Testis (tissue), 5 donors: ENCODE measurements at places on chromosomes 3 and 15. TPM values are rescaled to one million over a fixed set of nuclear protein-coding genes. Genes with fewer than 3 reads are reported as not detected.

DNA sequence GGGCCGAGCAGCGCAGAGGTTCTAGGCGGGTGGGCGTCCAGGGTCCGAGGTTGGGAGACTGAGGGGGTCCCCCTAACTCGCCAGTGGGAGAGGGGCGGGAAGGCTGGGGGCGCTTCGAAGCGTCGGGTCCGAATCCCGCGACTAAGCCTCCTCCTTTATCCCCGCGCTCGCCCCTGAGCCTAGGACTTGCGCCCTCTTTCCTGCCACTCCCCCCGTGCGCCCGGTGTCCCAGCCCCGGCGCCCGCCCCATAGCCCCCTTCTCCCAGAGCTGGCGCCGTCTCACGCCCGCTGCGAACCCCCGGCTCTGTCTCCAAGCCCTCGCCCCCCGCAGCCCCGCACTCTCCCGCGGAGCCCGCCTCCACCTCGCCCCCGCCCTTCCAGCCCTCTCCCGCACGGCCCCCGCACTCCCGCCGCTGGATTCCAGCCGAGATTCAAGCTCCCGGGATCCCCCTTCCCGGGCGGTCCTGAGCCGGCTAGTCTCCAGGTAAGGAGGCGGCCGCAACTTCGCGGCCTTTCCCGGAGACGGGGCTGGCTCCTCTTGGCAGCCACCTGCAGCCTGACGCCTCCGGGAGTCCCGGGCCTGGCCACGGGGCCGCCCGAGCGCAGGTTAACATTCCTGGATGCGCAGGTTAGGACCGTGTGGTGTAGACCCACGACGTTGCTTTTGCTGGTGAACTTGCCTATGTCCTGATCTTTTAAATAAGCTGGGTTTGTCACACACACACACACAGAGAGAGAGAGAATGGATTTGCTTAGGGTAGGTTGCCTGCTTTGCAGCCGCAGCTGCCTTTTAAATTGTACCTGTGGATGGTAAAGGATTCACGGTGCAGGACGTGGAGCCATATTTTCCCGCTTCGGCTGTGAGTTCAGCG is 563 bp downstream of the PXYLP1 start:
- peaks cover 7% of the 10 kb centered on the region for H3K4me1 ChIP-seq
- peak; percentile 39 for DNase-seq
- H3K27me3 ChIP-seq, result no peaks in the 10 kb centered on the region
- H3K27ac ChIP-seq, result peak overlapping the region; percentile 21
- H3K4me3 ChIP-seq, result peak overlapping the region; percentile 75

DNA sequence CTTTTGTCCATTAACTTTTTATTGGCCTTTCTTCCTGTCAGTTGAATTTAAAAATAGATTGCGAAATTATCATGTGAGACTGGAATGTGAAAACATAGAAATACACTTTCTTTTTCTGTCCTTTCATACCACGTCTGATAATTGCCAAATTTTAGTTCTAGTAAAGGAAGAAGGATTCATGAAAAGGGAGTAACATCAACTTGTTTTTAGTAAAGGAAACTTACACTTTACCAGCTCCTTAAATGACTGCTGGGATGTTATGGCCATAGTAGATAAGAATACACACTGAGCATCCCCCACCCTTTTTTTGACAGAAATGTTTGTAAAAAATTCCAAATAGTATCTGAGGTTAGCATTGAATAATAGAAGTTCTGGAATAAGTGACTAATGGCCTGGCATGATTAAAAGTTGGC is 137.9 kb downstream of the NEO1 start:
- no peaks in the 10 kb centered on the region for H3K36me3 ChIP-seq
- no peak overlapping the region for H3K27ac ChIP-seq
- H3K4me3 ChIP-seq, result no peak overlapping the region

- H3K4me3 ChIP-seq, result no peak overlapping the region
- no peak overlapping the region for H3K27ac ChIP-seq
- no peaks in the 10 kb centered on the region for H3K27me3 ChIP-seq
Measured at GRCh38 chr3:177085794-177086193, 111.5 kb downstream of the TBL1XR1 start.

GRCh38 chr15:36130641-36131310 is 448.6 kb upstream of the CDIN1 start:
- H3K27me3 ChIP-seq, result no peaks in the 10 kb centered on the region
- no peaks in the 10 kb centered on the region for H3K4me1 ChIP-seq
- no peak for DNase-seq
- no peaks in the 10 kb centered on the region for H3K36me3 ChIP-seq
- no peak overlapping the region for H3K4me3 ChIP-seq

DNA sequence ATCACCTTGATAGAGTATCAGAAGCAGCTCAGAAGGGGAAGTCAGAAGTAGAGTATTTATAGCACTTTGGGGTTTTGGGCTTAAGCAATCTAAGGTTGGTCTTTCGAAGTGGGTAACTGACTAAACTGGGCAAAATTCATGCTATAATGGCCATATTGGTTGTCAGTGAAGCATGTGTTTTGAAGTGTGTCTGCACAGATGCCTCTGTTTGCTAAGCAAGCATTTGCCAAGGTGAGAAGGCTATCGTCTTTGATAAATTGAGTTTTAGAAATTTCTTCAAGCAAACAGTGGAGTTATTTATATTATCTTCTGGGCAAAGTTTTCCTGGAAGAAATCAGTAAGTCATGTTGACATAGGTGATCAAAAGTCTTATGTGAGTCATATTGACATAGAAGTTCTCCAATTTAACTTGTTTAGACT is 412.8 kb upstream of the TGFBR2 start:
- no peak overlapping the region for H3K27ac ChIP-seq
- peaks cover 7% of the 10 kb centered on the region for H3K4me1 ChIP-seq
- no peaks in the 10 kb centered on the region for H3K27me3 ChIP-seq
- H3K36me3 ChIP-seq, result no peaks in the 10 kb centered on the region
- no peak overlapping the region for H3K4me3 ChIP-seq

DNA sequence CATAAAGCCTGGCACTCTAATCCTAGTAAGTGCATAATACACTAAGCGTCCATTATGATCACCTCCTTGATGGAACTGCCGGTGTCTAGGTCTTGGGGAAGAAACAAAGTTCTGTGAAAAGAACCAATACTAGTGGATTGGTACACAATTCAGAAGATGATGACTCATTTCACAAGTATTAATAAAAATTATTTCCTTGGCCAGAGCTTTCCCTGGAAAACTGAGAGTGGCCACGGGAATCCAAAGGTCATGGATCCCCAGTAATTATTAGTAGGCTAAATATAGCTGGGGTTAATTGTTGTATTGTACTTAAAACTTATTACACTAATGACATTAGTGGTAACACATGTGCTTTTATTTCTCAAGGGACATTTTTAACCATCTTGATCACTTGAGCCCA is 808.0 kb upstream of the NR2F2 start:
- no peak overlapping the region for H3K27ac ChIP-seq
- DNase-seq, result no peak
- no peaks in the 10 kb centered on the region for H3K36me3 ChIP-seq
- no peaks in the 10 kb centered on the region for H3K4me1 ChIP-seq

DNA sequence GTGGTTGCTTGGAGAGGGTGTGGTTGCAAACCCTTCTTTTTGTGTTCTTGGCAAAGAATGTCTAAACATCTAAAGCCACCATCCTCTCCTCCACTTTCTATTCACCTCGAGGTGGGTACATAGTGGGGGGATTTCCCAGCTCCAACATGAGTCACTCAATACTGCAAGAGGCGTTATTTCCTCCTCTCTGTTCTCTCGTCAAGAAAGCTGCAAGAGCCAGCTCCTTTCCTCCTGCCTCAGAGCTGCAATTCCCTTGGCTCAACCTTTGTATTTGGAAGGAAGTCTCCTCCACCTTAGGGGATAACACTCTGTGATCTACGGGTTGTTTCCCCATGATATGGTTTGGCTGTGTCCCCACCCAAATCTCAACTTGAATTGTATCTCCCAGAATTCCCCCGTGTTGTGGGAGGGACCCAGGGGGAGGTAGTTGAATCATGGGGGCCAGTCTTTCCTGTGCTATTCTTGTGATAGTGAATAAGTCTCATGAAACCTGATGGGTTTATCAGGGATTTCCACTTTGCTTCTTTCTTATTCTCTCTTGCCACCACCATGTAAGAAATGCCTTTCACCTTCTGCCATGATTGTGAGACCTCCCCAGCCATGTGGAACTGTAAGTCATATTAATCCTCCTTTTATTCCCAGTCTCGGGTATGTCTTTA is 138.4 kb downstream of the PLCL2 start:
- H3K4me3 ChIP-seq, result no peak overlapping the region
- DNase-seq, result no peak
- H3K27me3 ChIP-seq, result no peaks in the 10 kb centered on the region
- H3K27ac ChIP-seq, result no peak overlapping the region
- H3K4me1 ChIP-seq, result no peaks in the 10 kb centered on the region
- no peaks in the 10 kb centered on the region for H3K36me3 ChIP-seq

DNA sequence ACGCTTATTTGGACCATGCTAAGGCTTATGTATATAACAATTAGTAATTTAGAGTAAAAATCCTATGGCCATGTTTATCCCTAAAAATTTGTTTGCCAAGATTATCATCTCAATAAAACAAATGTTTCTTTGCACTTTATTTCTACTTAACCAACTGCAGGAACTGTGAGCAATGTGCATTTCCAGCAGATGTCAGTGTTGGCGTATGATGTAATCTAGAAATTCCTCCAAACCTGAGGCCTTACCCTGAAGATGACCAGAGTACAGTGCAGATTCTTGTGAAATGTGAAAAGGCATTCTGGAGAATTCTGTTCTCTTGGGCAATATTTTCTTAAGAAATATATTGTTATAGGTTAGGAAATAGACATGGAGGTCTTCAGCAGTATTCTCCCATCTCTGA is 205.9 kb downstream of the MBNL1 start:
- H3K27me3 ChIP-seq, result no peaks in the 10 kb centered on the region
- no peak overlapping the region for H3K4me3 ChIP-seq
- DNase-seq, result peak; percentile 37
- no peaks in the 10 kb centered on the region for H3K36me3 ChIP-seq

DNA sequence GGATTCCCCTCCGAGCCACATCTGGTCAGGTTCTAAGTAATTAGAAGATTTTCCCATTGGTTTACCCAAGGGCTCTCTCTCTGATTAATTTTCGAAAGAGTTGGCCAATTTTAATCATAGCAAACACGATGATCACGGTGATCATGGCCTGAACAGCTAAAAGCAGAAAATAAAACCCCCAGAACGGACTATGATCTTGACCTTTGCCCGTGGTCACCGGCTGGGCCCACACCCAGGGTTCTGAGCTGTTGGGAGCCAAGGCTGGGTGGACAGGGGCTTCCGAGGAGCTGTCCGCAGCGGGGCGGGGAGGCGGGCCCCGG is 2.6 kb downstream of the GP5 start:
- H3K4me3 ChIP-seq, result peak overlapping the region; percentile 5
- H3K4me1 ChIP-seq, result peaks cover 5% of the 10 kb centered on the region
- H3K36me3 ChIP-seq, result no peaks in the 10 kb centered on the region
- H3K27ac ChIP-seq, result no peak overlapping the region
- no peaks in the 10 kb centered on the region for H3K27me3 ChIP-seq

- H3K27me3 ChIP-seq, result no peaks in the 10 kb centered on the region
- peak overlapping the region; percentile 78 for H3K27ac ChIP-seq
- H3K36me3 ChIP-seq, result no peaks in the 10 kb centered on the region
- DNase-seq, result no peak
Measured at GRCh38 chr15:42584031-42584765, 8.8 kb downstream of the STARD9 start.

DNA sequence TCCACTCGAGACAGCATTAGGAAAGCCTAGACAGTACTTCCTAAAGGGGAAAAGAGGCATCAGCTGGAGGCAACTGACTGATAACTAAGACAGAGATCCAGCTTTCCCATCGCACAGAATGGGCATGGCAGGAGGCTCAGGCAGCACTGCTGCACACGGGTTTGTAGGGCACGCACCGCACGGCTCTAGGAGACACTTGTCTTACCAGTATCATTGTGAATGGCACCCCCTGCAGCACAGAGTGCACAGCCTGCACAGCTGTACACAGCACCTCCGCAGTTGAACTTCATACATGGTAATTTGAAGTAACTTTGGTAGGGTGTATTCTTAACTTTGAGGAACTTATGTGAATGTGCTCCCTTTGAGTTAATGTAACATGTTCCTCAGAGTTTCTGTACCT is 281.6 kb downstream of the PLCL2 start:
- DNase-seq, result no peak
- no peak overlapping the region for H3K4me3 ChIP-seq
- H3K27me3 ChIP-seq, result no peaks in the 10 kb centered on the region
- H3K4me1 ChIP-seq, result no peaks in the 10 kb centered on the region

DNA sequence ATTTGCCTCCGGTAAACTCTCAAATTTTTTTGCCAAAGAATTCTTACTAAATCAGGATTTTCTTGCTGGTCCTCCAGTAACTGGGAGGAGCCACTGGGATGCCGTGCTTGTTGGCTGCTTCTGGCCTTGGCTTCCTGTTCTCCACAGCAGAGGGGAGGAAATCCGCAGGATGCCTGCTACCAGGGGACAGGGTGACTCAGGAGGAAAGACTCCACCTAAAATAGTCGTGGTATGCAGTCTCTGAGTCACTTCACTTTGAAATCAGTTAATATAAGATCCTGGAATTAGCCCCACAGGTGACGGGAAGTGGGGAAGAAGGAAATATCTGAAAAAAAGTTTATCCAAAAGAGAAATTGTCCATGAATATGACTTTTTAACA is 6.5 kb upstream of the TM4SF18 start:
- H3K4me1 ChIP-seq, result peaks cover 20% of the 10 kb centered on the region
- peak; percentile 70 for DNase-seq
- no peak overlapping the region for H3K4me3 ChIP-seq
- no peaks in the 10 kb centered on the region for H3K36me3 ChIP-seq
- H3K27me3 ChIP-seq, result no peaks in the 10 kb centered on the region
- H3K27ac ChIP-seq, result peak overlapping the region; percentile 72

- no peaks in the 10 kb centered on the region for H3K27me3 ChIP-seq
- no peak for DNase-seq
- H3K36me3 ChIP-seq, result no peaks in the 10 kb centered on the region
- no peak overlapping the region for H3K4me3 ChIP-seq
- H3K27ac ChIP-seq, result no peak overlapping the region
Measured at GRCh38 chr3:183159333-183159732, 3.2 kb downstream of the LAMP3 start.

DNA sequence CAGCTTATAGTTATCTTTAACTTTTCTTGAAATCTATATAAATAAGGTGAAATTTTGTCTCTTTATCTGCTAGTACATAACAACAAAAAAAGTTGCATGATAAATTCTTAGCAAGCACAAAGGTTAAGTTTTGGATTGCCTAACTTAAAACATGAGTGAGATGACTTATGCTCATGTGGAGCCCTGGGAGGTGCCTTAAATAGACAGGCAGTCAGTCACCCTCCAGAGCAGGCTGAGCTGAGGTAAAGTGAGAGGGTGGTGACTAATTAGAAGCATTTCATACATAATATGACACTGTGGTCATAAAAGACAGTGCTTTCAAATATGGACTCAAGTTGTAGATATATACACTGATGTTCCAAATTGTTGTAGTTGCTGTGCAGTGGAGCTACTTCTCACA is 14.6 kb upstream of the MME start:
- no peaks in the 10 kb centered on the region for H3K4me1 ChIP-seq
- no peaks in the 10 kb centered on the region for H3K27me3 ChIP-seq
- DNase-seq, result no peak

GRCh38 chr3:167967257-167968036 is 128.3 kb downstream of the GOLIM4 start:
- no peak overlapping the region for H3K27ac ChIP-seq
- no peaks in the 10 kb centered on the region for H3K27me3 ChIP-seq
- H3K4me1 ChIP-seq, result no peaks in the 10 kb centered on the region
- no peak for DNase-seq
- no peaks in the 10 kb centered on the region for H3K36me3 ChIP-seq

GRCh38 chr15:50797926-50798325 is 32.4 kb upstream of the SPPL2A start:
- H3K4me3 ChIP-seq, result no peak overlapping the region
- H3K4me1 ChIP-seq, result no peaks in the 10 kb centered on the region
- DNase-seq, result no peak
- H3K36me3 ChIP-seq, result no peaks in the 10 kb centered on the region
- no peaks in the 10 kb centered on the region for H3K27me3 ChIP-seq

Gene CCDC9B
- 36.8 TPM for total RNA-seq

Gene DIS3L
- total RNA-seq, result 51.8 TPM

Gene SHC4
- total RNA-seq, result 70.4 TPM

Gene LRRC34
- total RNA-seq, result 9.4 TPM

Gene LINGO1
- total RNA-seq, result 16.6 TPM
